Activated B cell treated with CpG ODN at 0.5 μM for 24 hours (primary cell): ENCODE measurements at places on chromosomes 3 and 15. TPM values are rescaled to one million over a fixed set of nuclear protein-coding genes. Genes with fewer than 3 reads are reported as not detected.

DNA sequence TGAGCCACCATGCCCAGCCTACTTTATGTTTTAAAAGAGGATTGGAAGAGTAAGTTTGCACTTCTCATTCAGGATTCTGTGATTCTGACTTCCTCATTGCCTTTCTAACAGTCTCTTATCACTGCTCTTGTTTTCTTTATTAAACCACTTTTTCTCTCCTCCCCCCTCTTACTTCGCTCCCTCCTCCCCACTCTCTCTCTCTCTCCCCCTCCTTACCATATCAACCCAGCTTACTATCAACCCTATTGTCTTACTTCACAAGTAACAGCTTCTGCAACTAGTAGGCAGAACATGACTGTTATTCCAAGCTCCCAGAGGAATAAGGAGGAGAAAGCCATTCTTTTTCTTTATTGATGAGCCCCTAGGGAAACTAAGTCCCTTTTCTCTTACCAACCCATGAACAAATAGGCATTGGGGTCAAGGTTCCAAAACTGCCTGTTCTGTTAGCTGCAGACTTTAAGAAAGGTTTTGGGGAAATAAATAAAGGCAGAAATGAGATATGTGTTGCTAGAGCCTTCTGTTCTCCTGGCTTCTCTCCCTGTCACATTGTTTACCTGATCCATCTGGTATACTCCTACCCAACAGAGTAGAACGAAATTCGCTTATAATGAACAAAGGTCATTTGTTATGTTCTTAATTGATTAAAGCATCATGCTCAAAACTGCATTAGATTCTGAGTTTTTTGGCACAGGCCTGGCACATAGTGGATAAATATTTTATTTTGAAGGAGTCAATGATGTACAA, 56.4 kb upstream of the RASGRP1 start:
- DNase-seq = no peak

- no peak for DNase-seq
These were observed 907.4 kb downstream of the NTRK3 start for GRCh38 chr15:87349181-87349580.

GRCh38 chr3:113086560-113087461, 96.0 kb downstream of the GTPBP8 start:
- no peak for DNase-seq

SLC24A5 gene
- total RNA-seq = not detected in 2 replicates
